Eye (tissue), 1 donor: ENCODE measurements at places on chromosomes 2 and 18.

DNA sequence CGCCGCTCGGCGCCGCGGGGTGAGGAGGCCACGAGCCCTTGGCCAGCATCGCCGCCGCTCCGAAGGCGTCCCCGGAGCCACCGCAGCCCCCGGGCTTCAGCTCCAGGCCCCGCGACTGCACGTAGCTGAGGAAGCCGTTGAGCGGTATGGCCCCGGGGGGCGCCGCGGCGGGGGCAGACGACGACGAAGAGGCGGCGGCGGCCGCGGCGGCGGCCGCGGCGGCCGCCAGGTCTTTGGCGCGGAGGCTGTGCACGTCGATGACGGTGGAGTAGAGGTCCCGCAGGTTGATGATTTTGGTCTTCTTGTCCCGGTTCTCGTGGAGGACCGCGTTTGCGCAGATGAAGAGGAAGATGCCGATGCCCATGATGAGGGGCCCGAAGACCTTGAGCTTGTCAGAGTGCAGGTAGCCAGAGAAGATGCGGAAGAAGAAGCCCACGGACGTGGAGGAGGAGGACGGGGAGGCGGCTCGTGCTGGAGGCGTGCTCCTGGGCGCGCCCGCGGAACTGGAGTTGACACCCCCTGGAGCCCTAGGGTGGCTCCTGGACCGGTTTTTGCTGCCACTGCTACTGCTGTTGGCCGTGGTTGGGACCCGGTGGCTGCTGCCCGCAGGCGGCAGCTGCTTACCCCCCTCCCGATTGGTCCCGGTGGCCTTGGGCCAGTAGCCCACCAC, 4.0 kb downstream of the TMEM200C start:
- DNase-seq = no peak

GRCh38 chr2:71610671-71611070, 157.3 kb downstream of the DYSF start:
- no peak for DNase-seq

DNA sequence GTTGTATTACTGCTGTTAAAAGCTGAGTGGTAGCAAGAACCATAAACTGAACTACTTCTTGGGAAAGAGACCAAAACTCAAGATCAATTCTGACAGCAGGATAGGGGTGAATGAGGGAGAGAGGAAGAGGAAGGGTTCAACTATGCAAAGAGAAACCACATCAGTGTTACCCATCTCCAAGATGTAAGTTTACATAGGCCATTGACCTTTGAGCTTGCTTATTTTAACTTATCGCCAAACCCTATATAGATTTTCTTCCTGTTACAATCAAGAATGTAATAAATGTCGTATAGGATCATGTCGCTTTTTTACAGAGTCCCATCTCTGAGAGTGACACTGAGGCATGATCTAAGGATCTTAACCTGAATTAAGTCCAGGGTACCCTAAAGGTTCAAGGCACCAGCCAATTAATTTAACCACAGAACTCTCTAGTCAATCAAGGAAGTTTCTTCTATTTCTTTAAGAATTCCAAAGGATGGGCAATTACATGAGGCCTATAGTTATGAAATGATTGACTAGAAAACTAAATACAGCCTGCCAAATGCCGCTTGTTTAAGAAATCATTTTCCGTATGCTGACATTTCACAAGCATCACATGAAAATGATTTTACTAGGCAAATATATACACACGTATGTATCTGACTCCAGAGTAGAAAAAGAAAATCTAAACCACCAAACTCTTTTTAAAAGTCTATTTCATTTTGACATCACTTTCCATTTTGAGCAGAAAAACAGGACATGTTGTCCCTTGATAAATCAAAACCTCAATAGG, 11.8 kb downstream of the RND3 start:
- no peak for DNase-seq

DNA sequence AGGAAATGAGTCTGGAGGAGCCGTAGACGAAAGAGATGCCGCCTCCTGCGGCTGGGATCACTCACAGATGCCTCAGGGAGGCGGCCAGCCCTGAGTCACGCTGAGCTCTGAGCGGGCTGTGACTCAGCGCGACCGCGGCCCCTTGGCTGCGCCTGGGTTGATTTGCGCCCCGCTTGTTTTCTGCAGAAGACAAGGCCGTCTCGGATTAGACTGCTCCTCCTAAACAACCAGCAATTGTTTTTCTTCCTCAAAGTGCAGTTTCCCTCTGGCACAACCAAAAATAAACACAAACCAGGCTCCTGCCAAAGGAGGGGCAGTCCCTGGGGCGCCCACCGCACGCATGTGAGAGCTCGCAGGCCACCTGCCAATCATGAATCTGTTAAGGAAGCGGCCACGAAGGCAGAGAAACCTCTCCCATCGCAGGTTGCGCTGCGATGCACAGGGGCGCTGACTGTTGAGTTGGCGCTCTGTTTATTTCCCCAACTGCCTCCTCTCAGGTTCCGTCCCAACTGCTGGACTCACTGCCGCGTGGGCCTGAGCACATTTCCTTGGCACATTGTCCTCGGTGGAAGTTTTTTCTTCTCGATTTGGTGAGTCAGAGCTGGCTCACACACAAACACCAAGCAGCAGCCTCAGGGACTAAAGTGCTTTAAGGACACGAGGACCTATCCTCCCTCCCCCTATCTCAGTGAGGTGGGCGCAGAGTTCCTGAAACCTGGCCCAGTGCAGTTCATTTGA, 85.2 kb upstream of the NDUFV2 start:
- DNase-seq = peak; percentile 84

GRCh38 chr2:46984040-46984439, 68.4 kb upstream of the MCFD2 start:
- no peak for DNase-seq

- no peak for DNase-seq
These were observed 4.5 kb downstream of the KIF3C start for GRCh38 chr2:25977768-25978167.

GRCh38 chr18:6778459-6779247, 49.1 kb downstream of the ARHGAP28 start:
- DNase-seq = no peak

DNA sequence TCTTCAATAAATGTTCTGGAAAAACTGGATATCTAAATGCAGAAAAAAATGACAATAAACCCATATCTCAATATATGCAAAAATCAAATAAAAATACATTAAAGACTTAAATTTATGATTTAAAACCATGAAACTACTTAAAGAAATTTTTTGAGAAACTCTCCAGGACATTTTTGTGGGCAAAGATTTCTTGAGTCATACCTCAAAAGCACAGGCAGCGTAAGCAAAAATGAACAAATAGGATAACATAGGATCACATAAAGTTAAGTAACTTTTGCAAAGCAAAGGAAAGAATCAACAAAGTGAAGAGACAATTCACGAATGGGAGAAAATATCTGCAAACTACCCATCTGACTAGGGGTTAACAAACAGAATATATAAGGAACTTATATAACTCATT, 1545.5 kb downstream of the SUCLG1 start:
- no peak for DNase-seq

DNA sequence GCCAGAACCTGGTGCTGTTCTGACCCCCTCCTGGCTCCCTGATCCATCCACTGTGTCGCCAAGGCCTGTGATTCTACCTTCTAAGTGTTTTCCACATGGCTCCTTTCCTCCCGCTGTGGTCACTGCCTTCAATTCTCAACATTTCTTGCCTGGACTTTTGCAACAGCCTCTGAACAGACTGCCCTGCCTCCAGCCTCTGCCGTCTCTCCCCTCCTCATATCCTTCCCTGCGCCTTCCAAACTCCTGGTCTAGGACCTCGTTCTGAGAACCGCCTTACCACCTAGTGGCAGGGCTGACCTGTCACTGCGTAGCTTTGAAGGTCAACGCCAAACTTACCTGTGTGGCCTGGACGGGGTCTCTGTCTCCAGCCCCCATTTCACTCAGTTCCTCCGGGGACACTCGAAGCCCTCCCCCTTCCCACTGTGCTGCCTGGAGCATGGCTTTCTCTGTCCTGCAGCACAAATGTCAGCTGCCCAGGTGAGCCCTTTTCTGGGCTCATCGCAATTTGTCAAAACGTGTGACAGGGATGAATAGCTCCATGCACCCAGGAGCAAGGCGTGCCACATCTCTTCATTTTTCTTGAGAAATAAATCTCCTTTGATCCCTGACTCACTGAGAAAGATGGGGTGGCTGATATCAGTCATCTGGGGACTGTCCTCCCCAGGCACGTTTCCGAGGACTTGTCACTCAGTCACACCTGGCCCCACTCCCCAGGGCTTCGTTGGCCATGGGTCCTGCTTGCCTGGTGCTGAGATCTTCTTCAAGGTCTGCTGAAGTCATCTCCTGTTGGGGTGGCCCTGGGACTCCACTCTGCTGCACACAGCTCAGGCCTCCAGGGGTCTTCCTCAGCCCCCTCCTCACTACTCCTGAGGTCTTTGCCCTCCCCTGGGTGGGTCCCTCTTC, 46.7 kb downstream of the LDLRAD4 start:
- DNase-seq = no peak

GRCh38 chr18:78981394-78981831, 1.8 kb downstream of the SALL3 start:
- no peak for DNase-seq

DNA sequence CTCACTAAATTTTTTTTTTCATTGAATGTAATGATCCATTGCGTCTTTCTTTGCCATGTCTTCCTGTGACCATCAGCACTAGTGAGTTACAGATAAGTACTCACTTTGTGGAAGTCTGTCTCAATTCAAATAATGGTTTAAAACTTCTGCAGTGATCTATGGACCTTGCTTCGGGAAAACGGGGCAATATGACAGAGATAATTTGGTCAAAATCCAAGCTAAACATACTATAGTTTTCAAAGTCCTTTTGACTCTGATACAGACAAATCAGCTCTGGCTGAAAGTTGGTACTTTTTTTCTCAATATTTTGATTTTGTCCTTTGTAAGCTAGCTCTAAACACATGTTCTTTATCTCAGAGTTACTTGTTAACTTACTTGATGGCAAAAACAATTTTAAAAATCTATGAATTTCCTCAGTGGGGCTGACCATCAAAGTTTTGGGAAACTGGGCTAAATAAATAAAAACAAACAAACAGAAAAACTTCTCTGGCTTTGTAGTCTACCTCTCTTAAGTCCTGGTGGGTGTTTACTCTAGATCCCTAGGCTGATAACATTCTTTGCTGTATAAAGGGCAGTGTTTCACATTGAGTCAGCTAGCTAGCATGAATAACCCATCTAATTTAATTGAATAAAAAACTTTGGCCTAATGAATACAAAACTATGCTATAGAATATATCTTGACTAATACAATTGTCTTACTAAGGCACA, 327.6 kb downstream of the RDH14 start:
- no peak for DNase-seq

DNA sequence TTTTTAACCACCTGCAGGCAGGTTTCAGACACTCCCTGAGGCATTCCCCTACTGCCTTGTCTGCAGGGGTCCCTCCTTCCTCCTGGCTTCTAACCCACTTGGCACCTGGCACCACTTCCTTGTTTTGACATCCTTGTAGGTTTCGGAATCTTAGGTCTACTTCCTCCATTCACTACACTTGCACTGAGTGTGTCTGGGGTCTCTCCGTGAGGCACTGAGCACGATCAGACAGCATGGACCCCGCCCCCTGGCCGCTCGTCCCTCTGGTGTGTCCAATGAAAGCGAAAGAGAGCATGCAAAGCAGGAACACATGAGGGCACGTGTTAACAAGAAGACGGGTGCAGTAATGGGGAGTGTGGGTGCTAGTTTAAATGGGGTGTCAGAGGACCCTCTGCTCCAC, 63.8 kb downstream of the HAUS1 start:
- DNase-seq = no peak

GRCh38 chr2:148675708-148676107, 31.2 kb downstream of the EPC2 start:
- DNase-seq = no peak

- no peak for DNase-seq
These were observed 18.8 kb upstream of the SERPINB5 start for GRCh38 chr18:63457977-63458376.

DNA sequence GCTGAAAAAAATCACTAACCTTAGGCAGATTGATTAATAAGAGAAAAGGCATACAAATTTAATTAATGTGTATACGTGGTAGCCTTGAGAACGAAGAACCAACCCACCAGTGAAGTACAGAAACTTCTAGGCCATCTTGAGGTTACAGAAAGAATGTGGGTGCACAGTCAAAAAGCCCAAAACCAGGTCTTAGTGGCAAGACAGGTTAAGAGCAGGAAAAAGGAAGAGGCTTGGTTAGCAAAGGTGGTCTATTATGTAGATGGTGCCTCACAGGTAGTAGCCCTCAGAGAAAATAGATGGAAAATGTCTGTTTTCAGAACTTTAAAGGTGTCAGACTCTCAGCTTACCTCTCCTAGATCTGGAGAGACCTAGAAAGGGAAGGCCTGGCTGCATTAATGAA, 22.0 kb upstream of the SLC35G4 start:
- DNase-seq = no peak

GRCh38 chr2:170314744-170315447, 136.9 kb downstream of the MYO3B start:
- DNase-seq = no peak

GRCh38 chr18:74453642-74454198, 3.4 kb downstream of the DIPK1C start:
- DNase-seq = no peak

- peak; percentile 46 for DNase-seq
These were observed 247.6 kb downstream of the SLC8A1 start for GRCh38 chr2:40204268-40204667.
